Epithelial cell of prostate (primary cell): ENCODE measurements at places on chromosomes 7 and 10.

- DNase-seq = no peak
Measured at GRCh38 chr7:101620991-101621390, 8.1 kb downstream of the MYL10 start.

DNA sequence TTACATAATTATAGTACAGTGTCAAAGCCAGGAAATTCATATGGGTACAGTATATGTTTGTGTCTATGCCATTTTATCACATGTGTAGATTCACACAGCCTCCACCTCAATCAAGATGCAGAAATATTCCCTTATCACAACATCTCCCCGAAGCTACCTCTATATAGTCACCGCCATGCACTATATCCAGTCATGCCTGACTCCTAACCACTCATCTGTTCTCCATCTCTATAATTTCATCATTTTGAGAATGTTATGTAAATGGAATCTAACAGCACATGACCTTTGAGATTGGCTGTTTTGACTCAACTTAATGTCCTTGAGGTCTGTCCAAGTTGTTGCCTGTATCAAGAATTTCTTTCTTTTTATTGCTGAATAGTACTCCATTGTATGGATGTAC is 22.3 kb upstream of the SLC25A13 start:
- DNase-seq = no peak

- DNase-seq = no peak
Measured at GRCh38 chr10:59830601-59831259, 75.6 kb downstream of the CCDC6 start.

GRCh38 chr7:66634816-66635215 is 6.1 kb downstream of the KCTD7 start:
- no peak for DNase-seq
